CD4-positive, alpha-beta T cell treated with Interleukin-15 for 4 hours (primary cell): ENCODE measurements at places on chromosomes 4 and X.
A peak's percentile ranks its signal among the peaks of the same experiment; 100 is the strongest.

DNA sequence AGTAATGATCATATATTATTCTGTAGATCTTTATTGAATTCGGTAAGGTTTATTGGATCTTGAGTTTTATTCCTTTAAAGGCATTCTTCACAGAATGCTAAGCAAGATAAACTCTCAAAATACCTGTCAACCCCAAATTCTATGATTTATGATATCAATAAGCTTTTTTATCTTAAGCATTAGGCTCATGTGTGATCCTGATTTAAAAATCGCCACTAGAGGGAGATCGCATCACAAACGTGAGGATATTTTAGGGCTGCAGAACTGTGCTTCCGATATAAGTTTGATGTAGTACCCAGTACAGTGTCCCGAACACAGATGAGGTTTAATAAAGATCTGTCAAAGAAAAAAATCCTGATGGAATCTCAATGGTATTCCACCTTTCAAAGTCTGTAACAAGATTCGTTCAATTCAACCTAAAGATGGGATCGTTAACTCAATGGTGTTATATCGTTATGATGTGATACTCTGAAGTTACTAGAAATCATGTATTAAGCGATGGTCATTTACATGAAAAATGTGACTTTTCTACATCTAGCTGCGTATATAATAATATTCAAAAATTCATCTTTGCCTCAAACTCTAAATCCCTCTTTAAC, 169.0 kb downstream of the CORIN start:
- peak; percentile 37 for DNase-seq

- DNase-seq, result no peak
Measured at GRCh38 chr4:96974295-96974694, 1134.4 kb downstream of the PDHA2 start.

- no peak for DNase-seq
Measured at GRCh38 chrX:45422216-45422925, 221.7 kb upstream of the DIPK2B start.

DNA sequence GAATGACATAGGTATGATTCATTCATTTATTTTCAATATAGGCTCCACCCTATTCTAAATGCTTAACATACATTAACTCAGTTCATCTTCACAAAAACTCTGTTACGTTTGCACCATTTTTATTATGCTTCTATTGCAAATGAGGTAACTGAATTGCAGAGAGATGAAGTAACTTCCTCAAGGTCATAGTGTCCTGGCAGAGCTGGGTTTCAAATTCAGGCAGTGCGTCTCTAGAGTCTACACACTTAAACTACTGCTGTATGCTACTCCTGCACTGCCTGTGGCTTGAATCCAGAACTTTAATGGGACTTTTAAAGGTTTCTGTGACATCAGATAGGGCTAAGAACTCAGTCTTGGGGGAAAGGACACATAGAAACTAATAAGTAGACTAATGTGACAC, 413.4 kb downstream of the UBE2NL start:
- no peak for DNase-seq

DNA sequence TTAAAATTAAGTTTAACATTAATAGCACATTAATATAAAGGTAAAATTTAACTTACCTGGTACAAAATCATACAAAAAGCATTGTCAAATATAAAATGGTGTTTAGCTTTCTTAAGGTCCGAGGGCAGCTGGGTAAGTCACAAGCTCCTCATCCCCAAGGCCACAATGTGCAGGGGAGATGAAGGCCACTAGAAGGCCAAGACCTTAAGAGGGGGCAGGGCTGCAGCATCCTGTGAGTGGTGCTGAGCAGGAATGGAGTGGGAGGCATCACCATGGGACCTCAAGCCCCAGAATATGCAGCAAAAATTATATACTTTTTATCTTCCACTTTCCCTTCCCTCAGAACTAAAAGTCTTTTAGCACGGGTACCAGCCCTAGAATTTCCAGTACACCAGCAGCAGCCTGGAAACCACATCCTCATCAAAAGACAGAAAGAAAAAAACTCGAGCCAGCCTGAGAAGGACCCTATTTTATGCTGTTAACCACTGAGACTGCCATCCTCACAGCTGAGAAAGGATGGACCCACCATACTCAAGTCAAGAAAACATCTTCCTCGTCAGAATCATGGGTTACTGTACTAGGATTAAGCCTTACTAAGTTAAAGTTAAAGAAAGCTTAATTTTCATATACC, 13.0 kb upstream of the RHOXF2 start:
- no peak for DNase-seq

DNA sequence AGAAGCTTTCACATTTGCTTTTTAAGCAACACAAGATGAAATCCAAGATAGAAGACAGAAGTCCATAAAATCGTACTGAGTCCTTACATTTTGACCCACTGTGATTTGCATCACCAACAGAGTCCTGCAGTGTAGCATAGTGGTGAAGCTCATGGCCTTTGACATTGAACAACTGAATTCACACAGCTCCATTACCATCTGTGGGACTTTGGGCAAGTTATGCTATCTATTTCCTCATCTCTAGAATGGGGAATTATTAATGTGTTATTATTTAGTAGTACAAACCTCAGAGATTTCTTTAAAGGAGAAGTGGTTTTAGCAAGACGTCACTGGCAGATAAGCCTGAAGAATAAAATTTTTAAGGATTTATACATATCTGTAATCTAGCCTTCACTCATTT, 10.7 kb downstream of the GPRIN3 start:
- DNase-seq, result no peak

DNA sequence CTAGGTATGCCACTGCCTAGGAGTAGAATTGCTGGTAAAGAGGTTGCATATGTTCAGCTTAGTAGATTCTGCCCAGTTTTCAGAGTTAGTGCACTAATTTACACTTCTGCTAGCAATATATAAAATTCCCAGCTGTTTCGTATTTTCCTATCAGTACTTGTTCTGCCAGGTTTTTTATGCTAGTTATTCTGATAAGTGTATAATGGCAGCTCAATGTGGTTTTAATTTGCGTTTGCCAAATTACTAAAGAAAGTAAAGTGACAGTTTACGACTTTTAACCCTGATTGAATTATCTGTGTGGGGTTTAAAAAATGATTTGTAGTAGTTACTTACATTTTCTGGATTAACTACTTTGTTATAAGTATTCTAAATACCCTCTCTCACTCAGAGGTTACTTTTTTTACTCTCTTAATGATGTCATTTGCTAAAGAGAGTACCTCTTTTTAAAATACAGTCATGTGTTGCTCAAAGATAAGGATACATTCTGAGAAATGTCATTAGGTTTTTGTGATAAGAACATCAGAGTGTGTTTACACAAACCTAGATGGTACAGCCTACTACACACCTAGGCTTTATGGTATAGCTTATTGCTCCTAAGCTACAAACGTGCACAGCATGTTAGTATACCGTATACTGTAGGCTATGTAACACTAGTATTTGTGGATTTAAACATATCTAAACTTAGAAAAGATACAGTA, 363.2 kb downstream of the IL15 start:
- no peak for DNase-seq

DNA sequence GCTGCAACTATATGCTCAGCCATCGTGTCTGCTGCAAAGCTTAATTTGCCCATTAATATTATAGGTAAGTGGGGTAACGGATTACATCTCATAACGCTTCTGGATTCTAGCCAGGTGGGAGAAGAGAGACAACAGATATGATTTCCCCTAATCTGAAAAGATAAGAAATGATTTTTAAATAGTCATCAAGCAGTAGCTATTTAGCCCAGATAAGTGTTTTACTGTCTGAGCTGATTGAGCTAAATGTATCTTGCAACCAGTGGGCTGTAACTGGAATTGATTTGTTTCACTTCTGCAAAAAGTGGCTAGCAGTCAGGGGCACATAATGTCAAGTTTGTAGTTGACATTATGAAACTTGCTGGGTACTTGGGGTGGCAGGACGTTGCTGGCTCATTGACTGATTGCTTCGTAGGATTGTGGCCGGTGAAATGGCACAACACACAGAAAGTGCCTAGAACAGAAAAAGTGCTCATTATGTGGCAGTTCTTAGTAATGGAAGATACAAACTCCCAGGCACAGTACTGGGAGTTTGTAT, 18.5 kb downstream of the LAP3 start:
- no peak for DNase-seq

GRCh38 chrX:68822641-68823410, 6.0 kb upstream of the EFNB1 start:
- DNase-seq, result peak; percentile 20

DNA sequence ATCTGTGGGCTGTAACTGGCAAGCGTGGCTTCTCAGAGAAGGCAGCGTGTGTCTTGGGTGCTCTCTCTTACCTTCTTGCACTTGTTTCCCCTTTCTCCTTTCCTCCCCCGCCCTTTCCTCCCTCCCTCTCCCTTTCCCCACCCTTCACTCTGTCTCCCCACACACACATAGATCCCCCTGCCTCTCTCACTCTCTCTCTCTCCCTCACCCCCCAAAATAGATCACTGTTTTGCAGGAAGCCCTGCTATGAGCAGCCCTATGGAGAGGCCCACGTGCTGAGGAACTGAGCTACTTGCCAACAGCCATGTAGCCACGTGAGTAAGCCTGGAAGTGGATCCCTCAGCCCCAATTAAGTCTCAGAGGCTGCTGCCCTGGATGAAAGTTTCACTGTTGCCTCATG, 4.3 kb upstream of the PNMA6E start:
- DNase-seq, result no peak

DNA sequence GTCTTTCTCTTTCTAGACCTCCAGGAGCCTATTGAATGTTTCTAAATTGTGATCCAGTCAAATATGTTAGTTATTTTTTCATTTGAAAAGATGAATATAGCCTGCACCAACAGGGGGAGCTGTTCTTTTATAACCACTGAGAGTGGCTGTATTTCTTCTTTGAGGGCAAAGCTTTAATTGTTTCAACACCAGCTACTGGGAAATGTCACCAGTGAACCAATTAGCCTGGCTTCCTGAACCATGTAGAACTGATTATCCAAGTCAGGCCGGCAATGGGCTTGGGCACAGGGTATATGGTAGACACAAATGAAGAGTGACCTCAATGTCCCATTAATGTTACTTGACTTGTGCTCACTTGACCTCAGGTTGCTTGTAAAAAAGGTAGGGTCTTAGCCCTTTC, 4.8 kb upstream of the DAPP1 start:
- peak; percentile 72 for DNase-seq

- DNase-seq, result no peak
Measured at GRCh38 chr4:97412331-97412730, 730.9 kb downstream of the STPG2 start.

- DNase-seq, result no peak
Measured at GRCh38 chr4:184807797-184808712, 17.7 kb downstream of the ACSL1 start.

DNA sequence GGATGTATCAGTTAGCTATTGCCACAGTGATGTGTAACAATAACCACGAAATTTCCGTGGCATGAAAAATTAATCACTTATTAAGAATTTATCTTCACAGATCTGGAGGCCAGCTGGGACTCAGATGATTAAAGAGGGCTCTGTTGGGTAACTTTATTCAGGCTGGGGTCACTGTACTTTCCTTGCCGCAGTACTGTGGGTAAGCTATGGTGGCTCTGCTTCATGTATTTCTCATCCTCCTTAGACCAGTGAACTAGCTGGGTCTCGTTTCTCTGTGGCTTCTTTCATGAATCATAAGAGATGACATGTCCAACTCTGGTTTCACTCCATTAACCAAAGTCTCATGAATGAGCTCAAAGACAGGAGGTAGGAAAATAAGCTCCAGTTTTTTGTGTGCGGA, 13.5 kb downstream of the TEX13B start:
- no peak for DNase-seq

DNA sequence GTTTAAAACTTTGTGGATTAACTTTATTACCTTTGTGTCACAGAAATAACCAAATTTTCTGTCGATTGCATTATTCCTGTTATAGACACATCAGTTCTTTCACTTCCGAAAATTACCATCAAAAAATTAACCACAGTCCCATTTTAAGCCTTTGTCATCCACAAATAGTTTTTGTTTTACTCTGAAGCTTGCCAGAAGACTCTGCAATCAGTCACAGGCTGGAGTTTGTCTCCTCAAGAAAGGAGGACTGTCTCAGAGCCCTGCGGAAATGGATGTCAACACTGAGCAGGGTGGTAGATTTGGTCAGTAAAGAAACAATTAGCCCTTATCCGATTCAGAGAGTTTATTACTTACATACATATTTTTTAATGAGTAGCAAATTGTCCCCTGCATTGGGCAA, 20.1 kb upstream of the TCEAL4 start:
- DNase-seq, result no peak

- DNase-seq, result peak; percentile 13
Measured at GRCh38 chr4:38752372-38752940, 30.3 kb downstream of the TLR10 start.

- DNase-seq, result peak; percentile 22
Measured at GRCh38 chrX:111041018-111041462, 55.0 kb upstream of the PAK3 start.
